ENCODE measurements at places on chromosomes 12 and 14.

GRCh38 chr12:53538209-53538689 lies 31.0 kb upstream of the NPFF start:
- no peak for DNase-seq

DNA sequence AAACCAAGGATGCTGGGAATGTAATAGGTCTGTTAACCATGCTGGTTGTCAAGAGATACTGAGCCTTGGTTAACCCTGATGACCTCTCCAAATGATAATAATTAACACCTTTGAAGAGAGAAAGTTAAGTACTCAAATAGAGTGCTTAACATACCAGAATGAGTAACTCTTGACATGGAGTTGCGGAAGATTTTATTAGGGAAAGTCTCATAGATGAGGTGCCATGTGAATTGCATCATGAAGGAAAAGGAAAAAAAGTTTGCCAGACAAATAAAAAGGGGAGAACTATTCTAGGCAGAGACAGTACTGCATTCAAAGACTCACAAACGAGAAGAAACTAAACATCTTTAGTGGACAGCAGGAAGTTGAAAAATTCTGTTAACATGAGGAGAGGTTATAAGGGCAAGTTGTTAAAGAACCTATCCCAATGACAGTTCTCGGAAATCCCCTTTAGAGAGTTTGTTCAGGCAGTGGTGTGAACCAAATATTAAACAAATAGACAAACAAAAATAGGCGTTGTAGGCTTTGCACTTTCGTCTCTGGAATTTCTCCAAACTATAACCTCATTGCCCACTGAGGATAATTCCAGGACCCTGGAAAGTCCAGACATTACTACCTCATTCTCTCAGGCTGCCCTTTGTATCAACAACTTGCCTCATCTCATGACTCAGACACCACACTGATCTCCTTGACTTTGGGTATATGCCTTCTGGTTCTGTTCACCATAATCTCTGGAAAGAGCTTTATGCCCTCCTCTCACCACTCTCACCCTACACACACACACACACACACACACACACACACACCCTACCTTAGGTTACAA lies 435.0 kb downstream of the GXYLT1 start:
- no peak for DNase-seq

- peak; percentile 23 for DNase-seq
Measured at GRCh38 chr14:65961004-65961403, 525.2 kb upstream of the CCDC196 start.

GRCh38 chr14:82528016-82528415 lies 994.4 kb upstream of the SEL1L start:
- no peak for DNase-seq

DNA sequence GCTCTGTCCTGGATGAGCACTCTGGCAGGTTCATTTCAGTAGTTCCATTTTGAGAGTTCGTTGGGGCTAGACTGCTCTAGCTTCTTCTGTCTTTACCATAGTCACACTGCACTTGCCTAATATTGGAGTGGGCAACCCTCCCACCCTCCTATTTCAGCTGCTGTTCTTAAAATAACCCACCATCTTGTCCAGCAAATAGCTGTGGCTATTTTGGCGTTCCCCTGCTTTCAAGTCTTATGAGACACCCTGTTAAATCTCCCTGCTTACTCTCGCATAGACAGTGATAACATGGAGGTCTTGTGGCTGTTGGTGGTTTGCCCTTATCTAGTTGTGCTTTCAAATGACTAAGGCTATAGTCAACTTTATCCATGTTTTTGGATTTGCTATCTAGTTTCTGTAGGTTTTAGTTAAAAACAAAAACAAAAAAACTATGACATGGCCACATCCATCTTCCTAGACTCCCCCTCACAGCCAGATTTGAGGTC lies 65.5 kb downstream of the LRP6 start:
- DNase-seq: no peak

DNA sequence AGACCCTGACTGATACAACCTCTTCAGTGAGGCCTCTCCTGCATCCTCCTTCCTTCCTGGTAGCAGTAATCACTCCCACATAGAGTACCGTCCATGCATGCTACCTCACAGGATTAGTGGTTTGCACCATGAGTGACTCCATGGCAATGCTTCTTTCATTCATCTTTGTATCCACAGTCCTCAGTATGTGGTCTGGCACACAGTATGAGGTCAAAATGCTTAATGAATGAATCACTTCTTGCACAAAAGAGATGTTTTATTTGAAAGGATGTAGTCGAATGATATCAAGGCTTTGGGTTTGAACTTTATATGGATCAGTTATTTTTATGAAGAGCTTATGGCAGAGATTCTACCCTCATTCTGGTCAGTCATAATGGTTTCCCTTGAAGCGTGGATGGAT lies 42.2 kb downstream of the KCNA5 start:
- no peak for DNase-seq

DNA sequence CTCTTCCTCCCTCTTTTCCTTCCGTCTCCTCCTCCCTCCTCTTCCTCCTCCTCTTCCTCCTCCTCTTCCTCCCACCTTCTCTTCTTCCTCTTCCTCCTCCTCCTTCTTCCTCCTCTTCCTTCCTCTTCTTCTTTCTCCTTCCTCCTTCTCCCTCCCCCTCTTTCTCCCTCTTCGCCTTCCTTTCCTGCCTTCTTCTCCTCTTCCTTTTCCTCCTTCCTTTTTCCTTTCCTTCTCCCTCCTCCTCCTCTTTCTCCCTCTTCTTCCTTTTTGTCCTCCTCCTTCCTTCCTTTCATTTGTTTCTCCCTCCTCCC lies 36.0 kb downstream of the MEG3 start:
- DNase-seq: no peak

DNA sequence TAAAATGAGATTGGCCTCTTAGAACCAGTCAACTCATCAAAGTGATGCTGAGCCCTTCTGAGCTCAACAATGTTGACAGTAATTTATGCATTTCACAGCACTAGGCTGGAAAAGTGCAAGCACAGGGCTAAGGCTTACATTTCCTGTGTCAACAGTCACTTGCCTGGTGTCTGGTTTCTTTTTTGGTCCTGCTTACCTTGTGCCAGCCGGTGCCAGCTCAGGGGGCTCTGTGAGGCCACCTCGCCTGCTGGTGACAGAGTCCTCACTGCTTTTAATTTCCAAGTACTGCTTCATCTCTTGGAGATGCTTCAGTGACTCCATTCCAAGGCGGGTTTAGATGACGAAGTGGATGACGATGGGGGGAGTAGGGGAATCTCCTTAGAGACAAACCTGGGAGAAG lies 53.1 kb upstream of the KCNA1 start:
- no peak for DNase-seq

GRCh38 chr12:19572920-19573558 lies 133.7 kb downstream of the AEBP2 start:
- DNase-seq: no peak

DNA sequence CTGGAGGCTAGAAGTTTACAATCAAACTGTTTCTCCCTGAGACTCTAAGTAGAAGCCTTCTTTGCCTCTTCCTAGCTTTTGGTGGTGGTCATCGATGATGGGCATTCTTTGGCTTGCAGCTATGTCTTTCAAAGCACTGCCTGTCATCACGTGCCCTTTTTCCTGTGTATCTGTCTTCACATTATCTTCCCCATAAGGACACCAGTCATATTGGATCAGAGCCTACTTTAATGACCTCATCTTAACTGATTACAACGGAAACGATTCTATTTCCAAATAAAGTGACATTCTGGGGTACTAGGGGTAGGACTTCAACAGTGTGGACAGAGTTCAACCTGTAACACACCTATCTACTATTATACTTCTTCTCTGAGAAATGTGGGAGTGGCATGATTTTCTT lies 31.1 kb upstream of the IFNG-AS1 start:
- no peak for DNase-seq

- DNase-seq: no peak
Measured at GRCh38 chr12:121789800-121790728, 3.4 kb downstream of the RHOF start.

DNA sequence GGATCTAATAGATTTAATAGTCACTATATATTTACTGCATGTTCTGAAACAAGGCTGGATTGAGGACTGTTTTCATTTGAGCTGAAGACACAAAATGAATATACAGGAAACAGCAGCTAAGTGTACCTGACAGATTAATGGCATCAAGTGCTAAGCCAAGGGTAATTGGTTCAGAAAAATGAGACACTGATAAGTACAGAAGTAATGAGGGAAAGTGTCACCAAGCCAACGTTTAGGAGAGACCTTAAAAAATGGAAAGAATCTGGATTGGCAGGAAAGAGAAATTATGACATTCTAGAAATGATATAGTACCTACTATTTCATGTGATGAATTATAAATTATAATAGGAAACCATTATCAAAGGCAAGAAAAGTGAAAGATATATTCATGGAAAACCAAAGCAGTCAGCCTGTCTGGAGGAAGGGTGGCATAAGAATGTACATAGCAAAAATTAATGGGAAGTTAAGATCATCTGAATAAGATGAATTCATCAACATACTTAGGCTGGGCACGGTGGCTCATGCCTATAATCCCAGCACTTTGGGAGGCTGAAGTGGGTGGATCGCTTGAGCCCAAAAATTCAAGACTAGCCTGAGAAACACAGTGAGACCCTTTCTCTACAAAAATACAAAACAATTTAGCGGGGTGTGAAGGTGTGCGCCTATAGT lies 21.0 kb upstream of the DUSP16 start:
- no peak for DNase-seq

- DNase-seq: no peak
Measured at GRCh38 chr12:34119366-34119765, 97.1 kb downstream of the ALG10 start.

GRCh38 chr14:89060191-89060590 lies 235.7 kb downstream of the TTC8 start:
- DNase-seq: no peak

- DNase-seq: no peak
Measured at GRCh38 chr12:107241411-107241810, 148.1 kb upstream of the CRY1 start.

DNA sequence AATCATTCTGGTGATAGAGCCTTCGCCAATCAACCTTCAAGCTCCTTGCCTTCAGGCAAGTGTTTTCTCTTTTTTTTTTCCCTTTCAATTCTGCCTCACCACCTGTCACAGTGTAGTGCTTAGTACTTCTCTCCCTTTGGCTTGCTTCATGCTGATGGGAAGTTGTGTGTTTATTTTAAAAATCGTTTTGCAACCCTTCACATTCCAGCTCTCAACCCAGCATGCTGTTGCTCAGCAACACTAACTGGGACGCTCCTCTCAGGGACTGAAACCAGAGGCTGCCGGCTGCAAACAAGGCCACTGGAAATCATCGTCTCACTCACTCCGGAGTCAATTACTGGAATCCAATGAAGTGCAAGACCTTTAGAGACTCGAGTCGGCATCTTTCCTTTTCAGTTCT lies 342.7 kb downstream of the PRKD1 start:
- peak; percentile 84 for DNase-seq

- DNase-seq: no peak
Measured at GRCh38 chr12:127342861-127343260, 924.1 kb upstream of the TMEM132C start.

- no peak for DNase-seq
Measured at GRCh38 chr12:13060581-13060980, 16.4 kb downstream of the FAM234B start.

DNA sequence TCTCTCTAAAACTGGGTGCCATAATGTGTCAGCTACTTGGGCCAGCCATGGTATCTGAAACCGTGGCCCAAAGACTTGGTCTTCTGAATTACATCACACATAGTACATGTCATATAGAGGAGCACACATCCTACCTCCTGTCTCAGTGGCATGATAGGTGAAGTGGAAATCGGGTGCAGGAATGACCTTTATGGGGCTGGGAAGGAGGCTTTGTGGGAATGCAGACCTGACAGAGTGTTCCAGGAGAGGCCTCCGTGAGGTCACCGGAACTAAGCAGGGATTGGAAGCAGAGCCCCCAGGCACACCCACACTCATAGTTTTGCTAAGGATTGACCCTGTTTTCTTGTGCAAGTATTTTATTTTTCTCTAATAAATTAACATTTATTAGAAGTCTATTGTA lies 82.6 kb downstream of the NTF3 start:
- DNase-seq: no peak

GRCh38 chr14:35940291-35940690 lies 114.2 kb downstream of the BRMS1L start:
- no peak for DNase-seq

DNA sequence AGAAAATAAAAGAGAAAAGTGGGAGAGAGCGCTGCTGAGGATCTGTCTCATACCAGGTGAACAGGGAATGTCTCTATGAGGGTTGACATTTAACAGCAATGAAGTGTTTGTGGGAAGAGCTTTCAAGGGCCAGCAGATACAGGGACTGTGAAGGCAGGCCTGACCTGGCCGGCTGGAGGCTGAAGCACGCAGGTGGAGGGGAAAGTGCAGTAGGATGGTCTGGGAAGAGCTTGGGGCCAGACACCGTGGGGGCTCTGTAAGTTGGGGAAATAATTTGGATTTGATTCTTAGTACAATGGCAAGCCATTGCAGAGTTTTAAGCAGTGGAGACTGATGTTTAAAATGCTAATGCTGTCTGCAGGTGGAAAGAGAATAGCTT lies 23.8 kb upstream of the DHRS2 start:
- no peak for DNase-seq

- no peak for DNase-seq
Measured at GRCh38 chr12:740921-741320, 11.5 kb upstream of the WNK1 start.

GRCh38 chr14:46352844-46353243 lies 298.7 kb downstream of the RPL10L start:
- DNase-seq: no peak

- no peak for DNase-seq
Measured at GRCh38 chr14:31164115-31164514, 43.5 kb downstream of the HECTD1 start.

GRCh38 chr14:99590746-99591555 lies 13.1 kb downstream of the CCDC85C start:
- DNase-seq: no peak

- DNase-seq: no peak
Measured at GRCh38 chr12:115485503-115485902, 792.0 kb downstream of the MED13L start.

- DNase-seq: no peak
Measured at GRCh38 chr12:88552610-88553079, 27.6 kb downstream of the KITLG start.

- peak; percentile 53 for DNase-seq
Measured at GRCh38 chr12:124388679-124389137, 93.8 kb downstream of the RFLNA start.

DNA sequence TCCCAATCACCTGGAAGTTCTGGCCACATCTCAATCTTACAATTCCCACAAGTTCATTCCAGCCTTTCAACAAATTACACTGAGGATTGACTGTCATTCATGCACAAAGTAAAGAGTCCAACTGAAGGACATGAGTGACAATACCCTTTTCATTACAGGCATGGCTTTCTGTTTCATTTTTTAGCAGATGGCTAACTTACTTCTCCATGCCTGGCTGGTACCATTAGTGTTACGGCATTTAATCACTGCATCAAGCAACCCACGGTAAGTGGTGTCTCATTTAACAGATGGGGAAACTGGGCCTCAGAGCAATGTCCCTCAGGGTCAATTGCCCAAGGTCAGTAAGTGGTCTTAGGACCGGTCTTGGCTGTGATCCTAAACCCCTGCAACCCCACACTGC lies 114.4 kb downstream of the PRICKLE1 start:
- peak; percentile 46 for DNase-seq

GRCh38 chr14:71597955-71598660 lies 334.1 kb upstream of the RGS6 start:
- no peak for DNase-seq

- DNase-seq: no peak
Measured at GRCh38 chr14:67768219-67768618, 48.2 kb downstream of the ZFYVE26 start.

All from NCI-H187 (cell line).